ENCODE measurements at places on chromosomes 2 and 18.
A peak's percentile ranks its signal among the peaks of the same experiment; 100 is the strongest.

GRCh38 chr2:210919128-210919527 lies 362.7 kb downstream of the CPS1 start:
- DNase-seq: no peak

DNA sequence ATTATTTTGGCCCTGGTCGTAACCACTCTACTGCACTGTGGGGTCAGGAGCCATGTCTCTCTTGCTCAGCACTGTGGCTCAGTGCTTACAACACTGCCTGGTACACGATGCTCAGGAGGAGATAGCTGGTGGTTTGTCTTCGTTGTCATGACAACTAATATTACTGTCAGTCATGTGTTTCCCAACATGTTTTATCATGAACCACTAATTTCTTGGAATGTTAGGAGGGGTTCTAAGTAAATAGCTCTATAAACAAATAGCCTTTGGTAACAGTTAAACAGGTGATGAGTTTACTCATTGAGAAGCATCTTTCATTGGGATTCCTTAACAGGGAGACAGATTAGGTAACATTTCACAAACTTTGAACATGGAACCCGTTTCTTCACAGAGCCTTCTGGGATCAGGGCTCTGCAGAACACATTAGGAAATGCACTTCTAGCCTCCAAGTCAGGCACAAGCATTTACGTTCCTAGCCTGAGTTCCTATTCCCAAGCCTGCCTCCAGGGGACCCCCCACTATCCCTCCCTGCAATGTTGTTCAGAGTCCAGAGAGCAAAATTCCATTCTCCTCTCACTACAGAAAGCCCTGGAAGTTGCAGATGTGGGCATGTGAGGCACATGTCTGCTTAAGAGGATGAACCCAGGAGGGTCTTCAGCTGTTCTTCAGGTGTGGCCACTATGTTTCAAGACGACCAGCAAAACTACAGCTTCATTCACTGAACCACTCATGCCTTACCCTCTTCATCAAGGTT lies 6.4 kb upstream of the RBM44 start:
- peak; percentile 16 for DNase-seq

DNA sequence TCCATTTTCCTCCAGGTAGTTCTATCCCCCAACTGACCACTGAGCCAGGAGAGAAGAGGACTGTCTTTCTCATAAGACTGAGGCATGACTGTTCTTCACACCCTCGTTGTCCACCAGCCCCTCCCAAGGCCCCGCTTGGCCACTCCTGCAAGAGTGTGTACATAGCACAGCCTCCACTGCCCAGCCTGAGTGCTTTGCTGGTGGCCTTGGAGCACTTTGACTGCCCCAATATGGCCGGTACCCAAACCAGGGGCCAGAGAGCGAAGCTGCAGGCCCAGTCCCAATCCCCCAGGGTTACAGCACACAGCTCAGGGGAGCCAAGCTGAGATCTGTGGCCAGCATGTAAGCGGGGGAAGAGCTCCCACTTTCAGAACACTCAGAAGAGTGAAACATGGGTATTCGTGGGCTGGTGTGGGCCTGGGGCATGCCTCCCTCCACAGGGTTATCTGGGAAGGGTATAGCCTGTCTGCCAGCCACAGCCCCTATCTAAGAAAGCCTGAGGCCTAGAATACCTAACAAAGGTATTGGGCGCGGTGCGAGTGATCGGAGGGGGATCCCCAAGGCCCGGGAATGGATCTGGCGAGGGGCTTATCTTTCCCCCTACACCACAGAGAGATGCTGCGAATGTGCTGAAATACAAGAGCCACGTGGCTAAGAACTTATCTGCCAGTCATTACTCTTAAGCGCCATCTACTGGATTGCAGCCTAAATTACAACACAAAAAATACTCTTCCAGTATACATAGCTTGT lies 163.8 kb downstream of the WDPCP start:
- DNase-seq: peak; percentile 68

- DNase-seq: no peak
Observed at GRCh38 chr18:53747210-53747609, 477.3 kb downstream of the MBD2 start.

DNA sequence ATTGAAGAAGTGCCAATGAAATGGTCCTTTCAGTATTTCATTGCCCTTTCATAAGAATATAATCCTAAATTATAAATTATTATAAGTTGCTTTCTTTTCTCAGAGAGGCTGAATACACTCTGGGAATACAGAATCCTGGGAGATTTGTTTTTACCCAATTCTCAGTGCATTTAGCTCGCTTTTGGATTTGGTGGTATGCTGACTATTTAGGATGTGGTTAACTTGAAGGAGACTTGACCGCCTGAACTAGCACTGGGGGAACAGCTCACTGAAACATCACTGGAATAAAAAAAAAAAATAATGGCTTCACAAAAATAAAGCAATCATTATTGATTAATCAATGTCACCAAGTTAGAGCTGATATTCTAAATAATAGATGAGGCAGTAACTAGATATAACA lies 10.2 kb downstream of the TNFAIP6 start:
- DNase-seq: no peak

DNA sequence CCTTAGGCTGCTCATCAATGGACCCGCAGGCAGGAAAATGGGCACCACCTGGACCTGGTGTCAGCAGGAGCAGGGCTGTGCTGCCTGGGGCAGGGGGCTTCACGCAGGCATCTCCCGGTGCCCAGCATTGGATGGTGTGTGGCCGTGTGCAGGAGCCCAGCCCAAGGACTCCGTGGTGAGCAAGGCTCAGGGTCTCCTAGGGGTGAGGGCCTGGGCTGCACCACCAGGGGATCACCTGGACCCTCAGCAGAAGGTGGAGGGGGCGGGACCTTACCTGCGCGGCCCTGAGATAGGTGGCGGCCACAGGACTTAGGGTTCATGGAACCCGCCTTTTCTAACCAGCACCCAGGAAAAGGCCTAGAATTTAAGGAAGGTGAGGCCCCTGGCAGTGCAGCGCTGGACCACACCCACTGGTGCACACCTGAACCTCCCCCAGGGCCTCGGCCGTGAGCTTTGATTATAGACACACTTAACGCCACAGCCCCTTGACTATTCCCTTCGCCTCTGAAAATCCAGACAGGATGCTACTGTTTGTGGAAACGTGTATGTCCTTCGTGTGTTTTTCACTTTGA lies 89.0 kb downstream of the TMEM18 start:
- DNase-seq: no peak

DNA sequence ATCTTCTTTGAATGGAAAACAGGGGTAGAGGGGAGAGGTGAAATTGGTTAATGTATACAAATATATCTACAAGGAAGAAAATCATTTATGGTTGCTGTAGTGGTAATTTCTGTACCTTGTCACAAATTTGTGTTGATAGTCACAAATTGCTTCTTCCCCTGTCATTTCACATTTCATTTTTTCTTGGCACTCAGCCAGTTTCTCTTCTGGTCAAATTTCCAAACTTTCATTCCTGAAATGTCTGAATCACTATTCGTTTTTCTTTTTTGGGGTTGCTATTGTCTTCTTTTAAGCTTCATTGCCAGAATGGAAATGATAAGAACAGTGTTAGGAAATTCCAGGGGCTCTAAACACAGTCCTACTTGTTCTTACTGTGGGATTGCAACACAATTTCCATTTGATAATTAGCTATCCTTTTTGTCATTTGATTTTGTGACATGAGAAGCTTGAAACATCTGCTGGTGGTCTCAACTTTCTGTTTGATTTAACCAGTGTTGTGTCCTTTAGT lies 136.0 kb upstream of the GCFC2 start:
- DNase-seq: no peak

- DNase-seq: no peak
Observed at GRCh38 chr18:434410-434809, 66.1 kb downstream of the COLEC12 start.

DNA sequence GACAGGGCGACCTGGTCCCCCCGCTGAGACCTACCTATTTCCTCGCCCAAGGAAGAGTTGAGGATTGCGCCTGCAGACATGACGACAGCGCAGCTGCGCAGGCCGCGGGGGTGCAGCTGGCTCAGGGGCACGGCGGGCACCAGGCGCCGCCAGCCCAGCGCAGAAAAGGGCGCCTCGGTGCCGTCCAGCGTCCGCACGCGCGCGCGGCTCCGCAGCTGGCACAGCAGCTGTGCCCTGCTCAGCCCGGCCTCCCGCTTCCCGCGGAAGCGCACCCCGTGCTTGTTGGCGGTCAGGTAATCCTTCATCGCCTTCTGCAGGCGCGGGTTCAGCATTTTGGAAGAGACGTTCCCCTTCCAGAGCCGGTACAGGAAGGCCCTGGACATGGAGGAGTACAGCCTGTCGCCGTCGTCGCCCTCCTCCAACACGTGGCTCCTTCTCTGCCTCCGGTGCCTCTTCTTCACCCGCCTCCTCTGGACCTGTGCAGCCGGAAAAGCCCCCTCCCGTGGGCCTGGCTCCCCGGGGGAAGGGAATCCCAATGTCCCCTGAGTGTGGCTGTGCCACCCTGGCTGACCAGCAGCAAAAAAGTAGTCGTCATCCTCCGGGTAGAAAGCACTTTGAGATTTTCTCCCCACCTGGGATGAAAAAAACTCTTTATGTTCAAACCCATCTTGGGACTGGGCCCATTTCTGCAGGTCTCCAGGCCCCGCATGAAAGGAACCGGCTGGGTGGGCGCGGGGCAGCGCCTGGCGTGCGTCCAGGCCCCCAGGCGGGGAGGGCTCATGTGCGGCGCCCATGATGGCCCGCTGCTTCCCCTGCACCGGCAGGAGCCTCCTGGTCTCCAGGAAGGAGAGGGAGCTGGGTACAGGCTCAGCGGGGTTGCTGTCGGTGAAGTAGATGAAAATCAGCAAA lies 42.7 kb downstream of the ST6GAL2 start:
- DNase-seq: no peak

DNA sequence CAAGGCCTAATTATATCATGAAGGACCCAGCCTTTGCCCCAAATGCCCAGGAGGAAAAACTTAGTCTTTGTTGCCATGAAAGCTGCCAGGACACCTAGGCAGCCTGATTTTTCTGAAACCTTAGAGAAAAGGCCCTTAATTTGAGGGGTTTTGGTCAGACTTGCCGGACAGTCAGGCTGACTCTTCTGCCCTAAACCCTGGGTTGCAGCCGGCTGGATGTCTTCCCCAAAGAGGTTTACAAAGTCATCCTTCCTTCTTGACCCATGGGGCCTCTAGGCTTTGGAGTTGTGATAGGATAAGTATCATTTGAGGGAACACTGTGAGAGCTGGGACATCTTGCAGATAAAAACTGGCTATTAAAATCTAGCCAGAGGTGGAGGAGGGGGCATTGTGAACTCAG lies 2.4 kb upstream of the HOXD1 start:
- DNase-seq: no peak

DNA sequence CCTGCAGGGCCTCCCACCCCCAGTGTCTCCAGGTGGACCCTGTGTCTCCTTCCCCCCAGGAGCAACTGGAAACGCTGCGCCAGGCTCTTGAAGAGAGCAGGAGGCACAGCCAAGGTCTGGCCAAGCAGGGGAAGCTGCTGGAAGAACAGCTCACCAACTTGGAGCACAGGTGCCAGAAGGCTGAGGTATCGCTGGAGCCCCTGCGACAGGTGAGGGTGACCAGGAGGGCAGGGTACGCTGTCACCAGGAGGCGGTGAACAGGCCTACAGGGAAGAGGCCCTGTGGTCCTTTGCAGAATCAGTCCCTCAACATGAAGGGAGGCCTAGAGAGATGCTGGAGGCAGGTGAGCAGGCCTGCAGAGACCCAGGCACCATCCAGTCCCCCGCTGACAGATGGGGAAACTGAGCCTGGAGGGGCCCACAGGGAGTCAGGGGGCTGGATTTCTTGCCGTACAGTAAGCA lies 15.6 kb upstream of the SNED1 start:
- DNase-seq: no peak

DNA sequence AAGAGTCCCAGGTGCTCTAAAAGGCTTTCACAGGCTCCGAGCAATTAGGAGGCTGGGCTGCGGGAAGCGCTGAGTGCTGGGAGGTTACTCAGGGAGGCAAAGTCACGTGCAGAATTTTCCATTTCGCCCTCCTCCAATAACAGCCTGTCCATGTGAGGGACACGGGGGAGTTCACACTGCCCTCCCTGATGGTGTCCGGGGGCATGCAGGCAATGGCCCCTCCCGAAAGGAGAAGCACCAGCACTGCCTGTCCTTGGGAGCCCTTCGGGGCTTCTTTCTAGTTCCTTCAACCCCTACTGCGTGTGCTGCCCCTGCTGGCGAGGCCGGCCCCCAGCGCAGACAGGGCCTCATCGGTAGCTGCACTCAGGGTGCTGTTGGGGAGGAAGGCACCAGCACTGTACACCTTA lies 63.1 kb upstream of the HPCAL1 start:
- DNase-seq: peak; percentile 26

GRCh38 chr18:79945118-79946042 lies 6.1 kb downstream of the SLC66A2 start:
- DNase-seq: peak; percentile 24

DNA sequence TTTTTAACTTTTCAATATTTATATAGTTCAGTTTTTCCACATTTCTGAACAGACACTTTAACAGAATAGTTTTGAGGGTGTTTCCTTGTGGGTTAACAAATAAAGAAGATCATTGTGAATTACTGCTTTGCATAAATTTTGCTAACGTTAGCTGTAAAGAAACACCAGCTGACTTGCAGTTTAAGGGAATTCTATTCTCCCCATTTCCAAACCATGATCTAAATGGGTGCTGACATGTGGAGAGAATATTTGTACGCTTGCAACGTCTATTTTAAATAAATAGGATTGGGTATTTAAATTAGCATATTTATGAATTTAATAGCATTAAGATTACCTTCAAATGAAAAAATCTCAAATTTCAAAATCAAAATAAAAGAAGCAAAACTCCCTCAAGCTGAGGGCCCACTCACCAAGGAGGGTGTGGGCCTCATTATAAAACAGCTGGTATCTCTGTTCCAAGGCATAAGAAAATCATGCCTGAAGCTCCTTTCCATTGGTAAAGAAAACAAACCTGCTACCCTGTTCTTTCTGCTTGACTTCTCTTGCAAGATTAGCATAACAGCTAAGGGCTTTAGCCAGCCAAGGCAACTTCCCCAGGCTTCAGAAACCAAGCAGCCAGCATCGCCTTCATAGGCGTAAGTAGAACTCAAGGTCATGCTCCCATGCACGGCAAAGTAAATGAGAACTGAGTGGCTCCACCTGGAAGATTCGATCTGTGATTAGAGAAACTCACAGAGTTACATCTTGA lies 3.2 kb downstream of the MRO start:
- DNase-seq: no peak

- DNase-seq: no peak
Observed at GRCh38 chr18:26772691-26773090, 92.8 kb downstream of the AQP4 start.

GRCh38 chr2:233087713-233088112 lies 27.6 kb downstream of the INPP5D start:
- no peak for DNase-seq

GRCh38 chr2:54411801-54412354 lies 44.2 kb upstream of the SPTBN1 start:
- DNase-seq: no peak

GRCh38 chr2:195252018-195252417 lies 405.0 kb upstream of the SLC39A10 start:
- no peak for DNase-seq
